Thoracic aorta (tissue), 2 donors: ENCODE measurements at places on chromosomes 5 and 9. TPM values are rescaled to one million over a fixed set of nuclear protein-coding genes. Genes with fewer than 3 reads are reported as not detected.

- no peaks in the 10 kb centered on the region for H3K27me3 ChIP-seq
- H3K27ac ChIP-seq = no peak overlapping the region
- peaks cover 11% of the 10 kb centered on the region for H3K4me1 ChIP-seq
- H3K4me3 ChIP-seq = no peak overlapping the region
- no peak for DNase-seq
- H3K36me3 ChIP-seq = no peaks in the 10 kb centered on the region
These were observed 166.1 kb downstream of the SLC28A3 start for GRCh38 chr9:84174486-84174885.

- DNase-seq = no peak
- no peak overlapping the region for H3K4me3 ChIP-seq
- peaks cover 3% of the 10 kb centered on the region for H3K4me1 ChIP-seq
- H3K27ac ChIP-seq = no peak overlapping the region
- no peaks in the 10 kb centered on the region for H3K27me3 ChIP-seq
- peaks cover 25% of the 10 kb centered on the region for H3K36me3 ChIP-seq
These were observed 16.7 kb upstream of the KIF27 start for GRCh38 chr9:83937861-83938455.

- no peaks in the 10 kb centered on the region for H3K36me3 ChIP-seq
- no peaks in the 10 kb centered on the region for H3K27me3 ChIP-seq
- no peaks in the 10 kb centered on the region for H3K4me1 ChIP-seq
- DNase-seq = no peak
- no peak overlapping the region for H3K4me3 ChIP-seq
These were observed 186.7 kb downstream of the DCP2 start for GRCh38 chr5:113163328-113163727.

DNA sequence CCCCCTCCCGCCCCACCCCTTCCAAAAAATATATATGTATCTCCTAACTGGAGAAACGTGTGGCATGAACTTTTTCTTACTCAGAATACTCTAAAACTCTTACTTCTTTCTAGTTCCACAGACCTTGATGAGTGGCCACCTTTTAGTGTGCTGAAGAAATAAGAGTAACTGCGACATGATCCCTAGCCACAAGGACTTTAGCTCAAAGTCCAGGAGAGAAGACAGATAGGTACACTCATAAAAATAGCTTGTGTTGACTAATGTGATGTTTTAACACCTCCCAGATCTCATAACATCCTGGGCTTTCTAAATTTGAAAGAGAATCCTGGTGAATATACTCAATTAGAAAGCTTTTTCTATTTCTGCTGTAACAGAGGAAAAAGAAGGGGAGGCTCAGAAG, 1005.0 kb upstream of the DMAC1 start:
- H3K4me3 ChIP-seq = no peak overlapping the region
- no peaks in the 10 kb centered on the region for H3K4me1 ChIP-seq
- H3K27ac ChIP-seq = no peak overlapping the region
- no peak for DNase-seq

- H3K36me3 ChIP-seq = no peaks in the 10 kb centered on the region
- peaks cover 20% of the 10 kb centered on the region for H3K4me1 ChIP-seq
These were observed 245.3 kb downstream of the SH3GL2 start for GRCh38 chr9:17824191-17824590.

DNA sequence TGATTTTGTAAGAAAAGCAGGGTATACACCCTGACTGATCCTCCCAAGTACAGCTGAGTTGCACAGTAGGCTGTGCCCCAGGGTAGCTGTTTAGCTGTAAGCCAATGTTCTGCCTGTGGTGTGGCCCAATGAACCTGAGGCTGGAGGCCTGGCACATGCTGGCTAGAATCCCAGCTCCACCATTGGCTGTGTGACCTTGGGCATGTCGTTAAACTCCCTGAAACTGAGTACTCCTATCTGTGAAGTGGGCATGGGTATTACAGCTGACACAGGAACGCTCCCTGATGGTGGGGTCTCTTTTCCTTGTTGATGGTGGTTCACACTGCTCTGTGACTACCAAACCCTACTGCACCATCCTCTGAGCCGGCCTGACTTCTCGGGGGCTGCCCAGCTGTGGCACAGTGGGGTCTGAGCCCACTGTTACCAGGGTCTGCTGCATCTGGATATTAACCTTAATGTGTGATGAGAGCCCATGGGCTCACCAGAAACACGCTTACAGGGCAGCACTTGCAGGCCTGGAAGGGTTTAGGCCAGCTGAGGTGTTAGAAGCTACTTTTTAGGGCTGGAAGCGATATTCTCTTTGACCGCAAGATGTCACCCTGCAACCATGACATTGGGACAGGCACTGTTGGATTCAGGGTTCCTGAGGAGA, 7.0 kb upstream of the GADD45G start:
- no peak overlapping the region for H3K4me3 ChIP-seq
- no peak overlapping the region for H3K27ac ChIP-seq
- no peaks in the 10 kb centered on the region for H3K27me3 ChIP-seq
- peaks cover 2% of the 10 kb centered on the region for H3K4me1 ChIP-seq
- H3K36me3 ChIP-seq = no peaks in the 10 kb centered on the region

The PDE6A gene
- total RNA-seq = not detected

The EIF4EBP3 gene
- not detected for total RNA-seq

The SLC1A3 gene
- 67.4 TPM for total RNA-seq
